CD8-positive, alpha-beta memory T cell (primary cell): ENCODE measurements at places on chromosomes 13 and 19. TPM values are rescaled to one million over a fixed set of nuclear protein-coding genes. Genes with fewer than 3 reads are reported as not detected.

DNA sequence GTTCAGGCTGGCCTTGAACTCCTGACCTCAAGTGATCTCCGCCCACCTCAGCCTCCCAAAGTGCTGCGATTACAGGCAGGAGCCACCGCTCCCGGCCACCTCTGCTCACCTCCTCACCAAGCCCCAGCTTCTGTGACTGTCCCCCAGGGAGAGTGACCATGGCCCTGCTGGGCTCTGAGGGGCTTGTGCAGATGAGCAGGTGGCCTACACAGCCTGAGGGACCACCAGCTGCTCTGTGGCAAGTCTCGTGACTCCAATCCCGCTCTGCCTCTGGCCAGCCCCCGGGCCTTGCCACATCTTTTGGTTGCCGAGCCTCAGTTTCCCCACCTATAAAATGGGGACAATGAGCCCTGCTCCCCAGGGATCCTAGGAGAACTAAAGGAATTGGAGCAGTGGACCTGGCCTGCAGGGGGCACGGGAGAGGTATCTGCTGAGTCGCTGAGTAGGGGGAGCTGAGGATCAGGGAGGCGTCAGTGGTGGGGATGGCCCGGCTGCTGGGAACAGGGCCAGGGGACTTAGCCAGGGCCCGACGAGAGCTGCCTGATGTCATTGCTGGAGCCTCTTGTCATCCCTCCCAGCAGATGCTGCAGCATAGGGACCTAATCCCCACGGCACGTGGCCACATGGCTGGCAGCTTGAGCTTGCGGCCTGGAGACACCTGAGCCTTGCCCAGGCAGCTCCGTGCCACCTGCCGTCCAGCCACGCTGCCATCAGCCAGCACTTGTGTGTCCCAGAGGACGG lies 74.7 kb downstream of the GADD45B start:
- no peak for DNase-seq

DNA sequence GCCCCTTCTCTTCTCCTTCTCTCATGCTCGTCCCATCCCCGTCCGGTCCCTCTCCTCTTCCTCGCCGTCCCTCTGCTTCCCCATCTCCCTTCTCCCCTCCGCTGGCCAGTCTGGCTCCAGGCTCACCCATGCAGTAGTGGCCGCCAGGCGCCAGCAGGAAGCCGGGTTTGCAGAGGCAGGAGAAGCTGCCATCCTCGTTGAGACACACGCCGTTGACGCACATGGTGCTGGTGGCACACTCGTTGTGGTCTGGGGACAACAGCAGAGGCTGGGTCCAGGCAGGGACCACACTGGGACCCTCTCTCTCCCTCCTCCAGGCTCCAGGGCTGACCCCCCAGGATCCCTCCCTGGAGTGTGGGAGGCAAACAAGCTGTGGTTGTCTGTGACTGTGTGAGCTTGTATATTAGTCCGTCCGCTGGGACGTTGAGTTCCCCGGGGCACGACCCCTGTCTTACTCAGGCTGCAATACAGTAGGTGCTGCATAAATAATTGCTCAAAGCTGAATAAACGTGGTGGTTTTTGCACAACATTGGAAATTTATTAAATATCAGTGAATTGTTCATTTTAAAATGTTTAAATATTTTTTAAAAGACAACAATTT lies 16.4 kb downstream of the FBN3 start:
- DNase-seq = no peak

- DNase-seq = no peak
These were observed 29.5 kb downstream of the ENOX1 start for GRCh38 chr13:43757266-43757665.

GRCh38 chr13:112453874-112454647 lies 77.9 kb downstream of the SPACA7 start:
- no peak for DNase-seq

DNA sequence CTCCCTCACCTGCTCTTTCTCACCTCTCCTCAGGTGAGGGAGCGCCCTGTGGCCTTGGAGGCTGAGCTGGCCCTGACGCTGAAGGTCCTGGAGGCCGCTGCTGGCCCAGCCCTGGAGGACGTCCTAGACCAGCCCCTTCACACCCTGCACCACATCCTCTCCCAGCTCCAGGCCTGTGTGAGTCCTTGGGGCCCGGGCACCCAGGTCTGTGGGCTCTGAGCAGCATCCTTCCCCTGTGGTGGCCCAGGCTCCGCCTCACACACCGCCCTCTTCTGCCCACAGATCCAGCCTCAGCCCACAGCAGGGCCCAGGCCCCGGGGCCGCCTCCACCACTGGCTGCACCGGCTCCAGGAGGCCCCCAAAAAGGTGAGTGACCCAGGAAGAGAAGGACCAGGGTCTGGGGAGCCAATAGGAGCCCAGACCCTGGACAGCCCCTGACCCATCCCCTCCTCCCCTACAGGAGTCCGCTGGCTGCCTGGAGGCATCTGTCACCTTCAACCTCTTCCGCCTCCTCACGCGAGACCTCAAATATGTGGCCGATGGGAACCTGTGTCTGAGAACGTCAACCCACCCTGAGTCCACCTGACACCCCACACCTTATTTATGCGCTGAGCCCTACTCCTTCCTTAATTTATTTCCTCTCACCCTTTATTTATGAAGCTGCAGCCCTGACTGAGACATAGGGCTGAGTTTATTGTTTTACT lies 1.9 kb downstream of the IFNL1 start:
- peak; percentile 85 for DNase-seq

GRCh38 chr19:56476093-56476492 lies 1.1 kb downstream of the ZNF667 start:
- no peak for DNase-seq

DNA sequence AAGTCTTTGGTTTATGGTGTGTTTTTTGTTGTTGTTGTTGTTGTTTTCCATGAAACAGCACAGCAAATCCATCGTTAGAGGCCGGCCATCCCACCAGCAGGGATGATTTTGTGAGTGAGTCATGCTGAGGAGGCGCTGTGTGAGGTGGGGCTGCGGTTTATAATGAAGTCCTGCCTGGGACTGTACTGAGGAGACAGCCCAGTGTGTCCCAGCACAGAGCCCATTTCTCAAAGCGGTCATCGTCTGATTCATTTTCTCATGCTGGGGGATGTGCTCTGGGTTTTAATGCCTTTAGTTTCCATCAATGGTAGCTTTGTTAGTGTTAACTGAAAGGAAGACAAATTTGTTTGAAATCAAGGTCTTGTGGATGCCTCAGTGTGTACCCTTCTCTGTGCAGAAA lies 129.3 kb upstream of the SERP2 start:
- no peak for DNase-seq

GRCh38 chr13:21225082-21225481 lies 48.6 kb downstream of the MRPL57 start:
- no peak for DNase-seq

- no peak for DNase-seq
These were observed 15.8 kb downstream of the ZNF574 start for GRCh38 chr19:42091742-42092141.

GRCh38 chr13:77698201-77699058 lies 943 bp downstream of the SLAIN1 start:
- DNase-seq = peak; percentile 64

DNA sequence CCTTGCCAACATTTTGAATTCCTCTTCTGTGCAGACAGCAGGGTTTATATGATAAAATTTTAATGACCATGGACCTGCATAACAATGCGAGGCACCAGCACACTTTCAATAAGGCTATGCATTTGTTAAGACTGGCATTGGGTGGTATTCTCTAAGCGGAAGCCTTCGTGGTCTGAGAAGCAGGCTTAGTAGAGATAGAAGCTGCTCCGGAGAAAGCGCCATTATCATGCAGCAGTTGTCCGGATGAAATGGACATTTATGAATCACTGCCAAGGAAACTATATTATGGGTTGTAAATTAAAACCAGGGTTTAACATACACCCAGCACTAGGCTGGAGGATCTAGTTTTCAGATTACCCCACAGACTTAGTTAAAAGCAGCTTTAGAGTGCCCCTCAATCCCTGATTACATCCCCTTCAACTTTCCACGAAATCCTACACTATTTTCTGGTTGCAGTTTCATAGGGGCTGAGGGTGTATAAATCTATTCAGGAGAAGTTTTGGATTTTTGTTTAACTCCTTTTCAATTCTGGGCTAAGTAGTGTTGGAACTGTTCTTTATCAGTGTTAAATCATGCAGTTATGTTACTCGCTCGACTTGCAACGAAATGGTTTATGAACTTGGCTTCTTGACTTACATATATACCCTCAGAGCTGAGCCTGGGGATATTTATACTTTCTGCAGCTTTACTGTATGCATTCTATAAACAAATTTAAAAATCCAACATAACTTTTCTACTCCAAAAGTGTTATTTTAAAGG lies 193.3 kb downstream of the PCDH9 start:
- no peak for DNase-seq

DNA sequence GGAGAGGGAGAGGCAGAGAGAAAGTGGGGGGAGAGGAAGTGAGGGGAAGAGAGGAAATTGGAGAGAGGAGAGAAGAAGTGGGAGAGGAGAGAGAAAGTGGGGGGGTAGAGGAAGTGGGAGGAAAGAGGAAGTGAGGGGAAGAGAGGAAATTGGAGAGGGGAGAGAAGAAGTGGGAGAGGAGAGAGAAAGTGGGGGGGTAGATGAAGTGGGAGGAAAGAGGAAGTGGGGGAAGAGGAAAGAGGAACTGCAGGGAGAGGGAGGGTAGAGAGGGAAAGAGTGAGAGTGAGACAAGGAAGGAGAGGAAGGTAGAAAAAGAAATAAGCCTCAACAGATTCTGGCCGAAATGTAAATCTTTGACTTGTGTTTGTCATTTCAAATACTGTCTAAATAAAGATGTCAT lies 146.6 kb downstream of the KLF12 start:
- no peak for DNase-seq

GRCh38 chr19:44957526-44957925 lies 2.3 kb downstream of the CLPTM1 start:
- no peak for DNase-seq

- DNase-seq = no peak
These were observed 73.2 kb downstream of the GGACT start for GRCh38 chr13:100515410-100515800.

DNA sequence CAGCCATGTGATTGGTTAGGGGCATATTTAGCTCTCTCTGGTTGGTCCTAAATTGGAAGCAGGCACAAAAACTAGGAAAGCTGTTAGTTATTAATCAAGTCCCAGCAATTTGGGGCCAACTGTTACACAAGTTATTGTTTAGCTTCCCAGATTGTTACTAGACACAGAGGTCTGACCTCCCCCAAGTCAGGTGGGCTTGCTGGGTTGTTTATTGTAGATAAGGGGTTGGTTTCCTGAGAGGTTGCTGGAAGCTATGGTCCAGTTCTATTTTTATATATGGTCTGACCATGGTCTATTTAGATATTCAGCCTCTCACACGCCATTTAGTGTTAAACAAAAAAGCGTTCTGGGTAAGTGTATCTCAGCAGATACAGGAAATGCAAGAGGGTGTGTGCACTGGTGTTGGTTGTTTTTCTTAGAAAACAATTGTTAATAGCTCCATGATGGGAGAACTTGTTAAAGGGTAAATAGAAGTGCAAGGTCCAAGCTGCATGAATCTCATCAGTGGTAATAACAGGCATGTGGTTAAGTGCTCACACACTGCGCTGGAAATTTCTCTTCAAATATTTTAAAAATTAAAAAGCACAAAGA lies 150.0 kb downstream of the RAP2A start:
- no peak for DNase-seq

DNA sequence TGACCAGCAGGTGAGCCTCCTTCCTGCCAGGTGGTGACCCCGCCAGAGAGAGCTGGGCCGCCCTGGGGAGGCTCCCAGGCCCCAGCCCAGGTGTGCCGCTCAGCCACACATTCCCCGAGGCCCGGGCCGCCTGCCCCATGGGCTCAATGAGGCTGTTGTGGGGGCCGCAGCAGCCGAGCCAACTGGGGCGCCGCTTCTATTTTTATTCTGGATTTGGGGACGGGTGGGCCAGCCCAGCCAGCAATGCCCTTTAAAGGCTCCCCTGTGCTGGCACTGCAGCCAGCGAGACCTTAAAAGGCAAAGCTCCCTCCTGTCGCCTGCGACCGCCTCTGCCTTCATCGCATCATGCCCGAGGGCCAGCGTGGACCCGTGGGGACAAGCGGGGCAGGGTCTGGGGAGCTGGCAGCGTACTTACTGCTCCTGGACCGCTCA lies 17.7 kb upstream of the CRTC1 start:
- DNase-seq = no peak

Gene SPRY2
- total RNA-seq = 0.91 TPM

Gene ATP1A3
- total RNA-seq = 4.1 TPM
